Ureter (tissue), 1 donor: ENCODE measurements at places on chromosomes 11 and 22. TPM values are rescaled to one million over a fixed set of nuclear protein-coding genes. Genes with fewer than 3 reads are reported as not detected.

DNA sequence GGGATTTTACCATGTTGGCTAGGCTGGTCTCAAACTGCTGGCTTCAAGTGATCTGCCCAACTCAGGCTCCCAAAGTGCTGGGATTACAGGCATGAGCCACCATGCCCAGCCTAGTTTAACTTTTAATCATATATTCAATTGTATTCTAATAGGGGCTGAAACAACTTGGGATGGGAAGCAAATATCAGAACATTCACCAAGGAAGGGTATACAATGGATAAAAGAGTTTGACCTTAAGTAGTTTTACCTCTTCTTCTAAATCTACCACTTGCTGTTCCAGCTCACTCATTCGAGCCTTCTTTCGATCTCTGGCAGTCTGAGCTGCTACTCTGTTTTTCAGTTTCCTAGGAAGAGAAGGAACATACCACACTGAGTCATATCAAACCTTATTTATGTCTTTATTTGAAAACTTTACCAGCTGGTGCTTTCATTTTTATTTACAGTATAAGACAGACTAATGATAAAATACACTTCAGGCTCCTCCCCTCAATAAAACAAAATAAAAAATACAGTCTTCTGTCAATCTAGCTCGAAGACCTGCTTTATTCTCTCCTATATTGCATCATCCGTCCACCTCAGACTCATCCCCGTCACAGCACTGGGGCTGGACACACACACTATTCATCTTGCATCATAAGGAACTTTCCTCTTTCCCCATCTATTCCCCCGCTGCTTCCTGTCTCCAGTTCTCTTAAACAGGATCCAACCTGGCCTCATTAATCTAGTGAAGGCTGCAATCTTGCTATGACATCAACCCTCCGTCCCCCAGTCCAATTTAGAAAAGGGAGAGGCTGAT is 1.4 kb downstream of the XBP1 start:
- DNase-seq = peak; percentile 71

- DNase-seq = peak; percentile 54
Observed at GRCh38 chr11:19398772-19399527, 158.2 kb upstream of the E2F8 start.

DNA sequence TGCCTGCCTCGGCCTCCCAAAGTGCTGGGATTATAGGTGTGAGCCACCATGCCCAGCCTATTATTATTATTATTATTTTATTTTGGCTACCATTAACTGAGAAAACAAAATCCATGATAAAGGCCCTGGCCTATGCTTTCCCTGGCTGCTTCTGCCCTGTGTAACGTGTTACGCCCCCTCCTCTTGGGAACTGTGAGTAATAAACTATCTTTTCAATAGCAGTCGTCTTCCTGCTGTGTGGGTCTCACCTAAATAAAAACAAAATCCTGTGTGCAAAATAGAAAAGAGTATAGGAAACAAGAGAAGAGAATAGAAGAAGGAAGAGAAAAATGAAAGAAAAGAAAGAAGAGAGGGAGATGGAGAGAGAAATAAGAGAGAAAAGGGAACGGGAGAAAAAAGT is 237.0 kb downstream of the MIAT start:
- DNase-seq = no peak

- DNase-seq = no peak
Observed at GRCh38 chr11:134126217-134126822, 57.4 kb downstream of the JAM3 start.

DNA sequence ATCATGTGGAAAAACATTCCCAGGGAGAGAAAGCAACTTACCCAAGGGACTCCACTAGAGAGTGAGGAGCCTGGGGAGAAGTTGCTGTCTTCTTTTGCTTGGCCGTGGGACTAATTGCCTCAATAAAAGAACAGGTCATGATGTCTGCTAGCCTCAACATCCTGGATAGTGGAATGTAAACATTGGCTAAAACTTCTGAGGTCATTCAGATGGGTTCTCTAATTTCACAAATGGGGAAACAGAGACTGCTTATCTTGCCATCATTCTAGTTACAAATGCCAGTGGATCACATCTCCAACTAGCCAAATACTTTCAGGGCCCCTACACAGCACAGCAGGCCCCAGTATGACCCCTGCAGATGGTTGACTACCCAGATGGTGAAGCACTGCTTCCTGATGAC is 28.4 kb upstream of the PAMR1 start:
- no peak for DNase-seq

DNA sequence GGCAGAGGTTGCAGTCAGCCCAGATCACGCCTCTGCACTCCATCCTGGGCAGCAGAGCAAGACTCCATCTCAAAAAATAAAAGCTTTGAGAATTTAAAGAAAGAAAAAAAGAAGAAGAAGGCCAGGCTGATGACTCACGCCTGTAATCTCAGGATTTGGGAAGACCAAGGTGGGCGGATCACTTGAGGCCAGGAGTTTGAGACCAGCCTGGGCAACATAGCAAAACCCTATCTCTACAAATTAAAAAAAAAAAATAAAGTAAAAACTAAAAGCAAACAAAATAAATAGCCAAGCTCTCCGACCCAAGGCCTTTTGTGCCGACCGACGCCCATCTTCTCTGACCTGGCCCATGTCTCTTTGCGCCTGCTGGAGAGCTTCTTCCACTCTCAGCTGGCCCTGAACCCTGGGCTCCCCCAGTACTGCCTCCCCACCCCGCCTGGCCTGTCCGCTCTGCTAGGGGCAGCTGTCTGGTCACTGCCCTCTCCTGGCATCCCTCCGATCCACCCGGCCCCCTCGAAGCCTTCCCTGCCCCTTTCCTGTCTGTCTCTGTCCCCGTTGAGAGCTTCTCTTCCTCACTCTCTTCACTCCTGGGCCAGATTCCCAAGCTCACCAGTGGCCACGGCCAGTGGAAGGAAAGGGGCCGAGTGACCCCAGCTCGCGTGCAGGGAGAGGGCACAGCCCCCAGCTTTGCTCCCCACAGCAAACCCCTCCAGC is 4.8 kb upstream of the LSP1 start:
- no peak for DNase-seq

- DNase-seq = no peak
Observed at GRCh38 chr11:776263-776560, 1.1 kb downstream of the GATD1 start.

- DNase-seq = no peak
Observed at GRCh38 chr11:47509077-47509536, 43.8 kb downstream of the CELF1 start.

DNA sequence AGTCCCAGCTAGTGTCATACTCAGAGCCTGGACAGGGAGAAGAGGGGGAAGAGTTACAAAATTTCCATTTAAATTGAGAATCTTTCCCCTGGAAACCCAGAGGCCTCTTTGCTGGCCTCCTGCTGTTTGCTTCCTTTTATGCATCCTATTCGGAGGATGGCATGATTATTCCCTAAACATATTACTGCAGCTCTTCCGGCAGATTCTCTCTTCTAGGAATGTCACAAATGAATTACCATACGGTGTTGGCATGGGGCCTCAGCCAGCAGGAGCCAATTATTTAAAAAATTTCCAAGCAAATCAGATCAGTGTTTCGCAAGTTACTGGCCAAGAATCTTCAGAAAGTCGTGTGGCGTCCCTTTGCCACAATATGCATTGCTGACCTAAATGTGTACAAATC is 326.7 kb upstream of the NCAM1 start:
- DNase-seq = no peak

DNA sequence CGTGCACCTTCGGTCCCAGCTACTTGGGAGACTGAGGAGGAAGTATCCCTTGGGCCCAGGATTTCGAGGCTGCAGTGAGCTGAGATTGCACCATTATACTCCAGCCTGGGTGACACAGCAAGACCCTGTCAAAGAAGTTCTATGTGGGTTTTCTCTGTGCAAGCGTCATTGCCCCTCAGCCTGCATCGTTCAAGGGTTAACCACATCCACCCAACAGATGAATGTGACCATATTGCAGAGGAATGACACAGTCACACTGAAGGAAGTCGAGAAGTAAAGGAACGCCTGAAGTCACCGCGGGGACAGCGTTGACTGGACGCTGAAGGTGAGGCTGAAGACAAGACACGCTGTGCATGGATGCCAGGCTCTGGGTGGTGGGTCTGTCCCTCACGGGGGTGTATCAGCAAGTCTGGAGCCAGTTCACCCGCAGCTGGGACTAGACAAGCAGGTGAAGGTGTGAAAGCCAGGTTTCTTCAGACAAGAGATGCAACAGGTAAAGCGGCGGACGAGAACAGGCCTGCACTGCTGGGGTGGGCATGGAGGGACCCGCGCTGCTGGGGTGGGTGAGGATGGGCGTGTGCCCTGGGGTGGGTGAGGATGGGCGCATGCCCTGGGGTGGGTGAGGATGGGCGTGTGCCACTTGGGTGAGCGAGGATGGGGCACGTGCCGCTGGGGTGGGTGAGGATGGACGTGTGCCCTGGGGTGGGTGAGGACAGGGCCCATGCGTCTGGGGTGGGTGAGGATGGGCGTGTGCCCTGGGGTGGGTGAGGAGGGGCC is 36.5 kb upstream of the TOLLIP start:
- DNase-seq = peak; percentile 38

DNA sequence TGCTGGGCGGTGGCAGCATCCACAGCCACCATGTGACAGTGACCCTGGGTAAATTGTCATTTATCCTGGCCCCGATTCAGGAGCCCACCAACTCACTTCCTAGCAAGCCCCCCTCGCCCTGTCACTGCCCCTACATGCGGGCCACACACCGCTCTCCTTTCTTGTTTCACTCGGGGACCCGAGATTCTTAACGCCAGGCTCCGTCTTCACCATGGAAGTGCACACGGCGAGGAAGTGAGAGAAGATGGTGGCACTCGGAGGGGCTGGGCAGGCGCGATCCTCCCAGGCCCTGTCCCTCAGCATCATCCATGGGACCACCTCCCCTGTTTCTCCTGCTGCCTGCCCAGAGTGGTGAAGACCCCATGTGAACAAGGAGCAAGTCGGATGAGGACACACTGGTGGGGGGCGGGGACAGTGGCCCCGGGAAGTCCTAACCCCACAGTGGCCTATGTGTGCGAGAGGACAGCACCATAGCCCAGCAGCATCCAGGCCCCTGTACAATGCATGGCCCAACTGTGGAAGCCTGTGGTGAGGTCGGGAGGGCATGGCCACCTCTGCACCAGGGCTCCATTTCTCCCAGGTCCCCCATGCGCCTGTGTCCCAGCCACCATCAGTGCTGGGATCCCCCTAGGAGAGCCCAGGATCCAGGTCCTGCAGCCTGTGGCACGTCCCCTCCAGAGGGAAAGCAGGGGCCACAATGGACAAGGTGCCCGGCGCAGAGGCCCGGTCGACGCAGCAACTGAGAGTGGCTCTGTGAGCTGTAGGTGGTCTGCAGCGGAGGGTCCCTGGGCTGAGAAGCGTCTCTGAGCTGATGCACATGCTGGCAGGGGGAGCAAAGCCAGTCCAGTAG is 262.8 kb downstream of the BRD1 start:
- peak; percentile 32 for DNase-seq

GRCh38 chr11:71294846-71295600 is 42.6 kb upstream of the SHANK2 start:
- peak; percentile 15 for DNase-seq

DNA sequence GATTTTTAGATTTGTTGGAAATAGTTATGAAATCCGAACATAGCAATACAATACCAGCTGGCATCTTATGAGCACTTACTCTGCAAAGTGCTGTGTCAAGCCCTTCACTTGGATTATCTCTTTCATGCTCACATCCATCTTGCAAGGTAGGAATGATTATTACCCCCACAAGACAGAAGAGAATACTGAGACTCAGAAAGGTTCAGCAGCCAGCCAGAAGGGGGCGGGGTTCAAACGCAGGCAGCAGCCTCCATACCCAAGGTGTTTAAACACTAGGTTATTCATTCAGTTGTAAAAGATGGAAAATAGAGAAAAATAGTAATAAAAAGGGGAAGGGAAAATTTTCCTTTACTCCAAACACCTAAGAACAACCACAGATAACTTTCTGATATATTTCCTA is 158.5 kb downstream of the CCDC34 start:
- DNase-seq = no peak

GRCh38 chr11:61683961-61684869 is 4.0 kb downstream of the DAGLA start:
- no peak for DNase-seq

DNA sequence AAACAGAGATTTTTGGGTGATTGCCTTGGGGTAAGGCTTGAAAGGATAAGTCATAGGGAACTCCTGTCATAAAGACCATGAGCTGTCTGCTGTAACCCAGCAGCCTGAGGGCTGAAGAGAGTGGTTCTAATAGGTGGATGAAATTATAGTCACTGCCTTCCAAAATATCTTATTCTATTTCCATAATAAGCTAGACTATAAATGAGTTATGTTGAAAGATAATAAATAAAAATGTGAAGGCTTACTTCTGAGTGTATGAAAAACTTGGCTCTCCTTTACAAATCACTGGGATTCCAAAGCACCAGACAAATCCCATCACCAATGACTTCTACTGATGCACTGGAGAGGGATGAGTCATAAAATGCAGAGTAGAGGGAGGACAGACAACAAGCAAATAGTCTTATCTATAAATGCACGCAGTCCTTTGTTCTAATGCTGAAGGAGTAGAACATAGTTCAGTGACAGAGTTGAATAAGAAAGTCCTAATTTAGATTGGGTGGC is 775.0 kb upstream of the LRRC4C start:
- DNase-seq = no peak

- DNase-seq = no peak
Observed at GRCh38 chr11:62801071-62801470, 4.2 kb downstream of the NXF1 start.

GRCh38 chr22:46748908-46749675 is 11.0 kb upstream of the CERK start:
- no peak for DNase-seq

DNA sequence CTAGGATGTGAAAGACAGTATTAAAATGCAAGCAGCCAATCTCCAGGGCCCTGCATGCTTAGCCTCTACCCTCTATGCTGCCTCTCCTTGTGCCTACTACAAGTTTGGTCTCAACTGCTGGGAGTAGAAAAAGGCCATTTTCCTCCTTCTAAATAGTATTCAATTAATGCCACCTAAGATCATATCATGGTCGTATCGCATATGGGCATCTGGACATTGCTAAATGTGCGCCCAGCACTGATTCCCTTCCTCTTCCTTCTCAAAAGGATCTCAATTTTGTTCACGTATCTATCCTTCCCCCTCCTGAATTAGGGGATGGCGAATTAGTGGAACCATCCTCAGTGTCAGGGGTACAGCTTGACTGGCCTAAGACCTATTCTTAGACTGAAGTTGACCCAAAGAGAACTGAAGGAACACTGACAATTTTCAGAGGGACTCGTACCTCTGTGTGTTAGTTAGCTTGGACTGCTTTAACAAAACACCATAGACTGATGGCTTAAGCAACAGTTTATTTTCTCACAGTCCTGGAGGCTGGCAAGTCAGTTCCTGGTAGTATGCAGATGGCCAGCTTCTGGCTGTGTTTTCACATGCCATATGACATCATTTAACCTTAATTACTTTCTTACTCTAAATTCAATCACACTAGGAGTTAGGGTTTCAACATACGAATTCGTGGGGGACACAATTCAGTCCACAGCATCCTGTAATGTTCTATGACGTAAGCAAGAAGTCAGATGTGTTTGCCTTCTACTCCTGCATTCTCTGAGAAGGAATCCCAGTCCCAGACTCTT is 8.5 kb upstream of the NUP50 start:
- no peak for DNase-seq

GRCh38 chr11:109106151-109106906 is 315.7 kb upstream of the C11orf87 start:
- DNase-seq = no peak

The KCNQ1 gene
- 63.0 TPM for total RNA-seq

The NUCB2 gene
- total RNA-seq = 60.1 TPM

The PGA4 gene
- not detected for total RNA-seq

The ACRV1 gene
- total RNA-seq = not detected

The E2F8 gene
- total RNA-seq = 3.0 TPM

The BEST1 gene
- 9.4 TPM for total RNA-seq

The TNKS1BP1 gene
- total RNA-seq = 338 TPM

The RTL10 gene
- total RNA-seq = 28.6 TPM

The WBP2NL gene
- total RNA-seq = 4.2 TPM

The DEUP1 gene
- total RNA-seq = not detected

The MRGPRF gene
- 75.2 TPM for total RNA-seq

The CDC45 gene
- 1.1 TPM for total RNA-seq
